Uterus (tissue), 4 donors: ENCODE measurements at places on chromosomes 7 and 10.

DNA sequence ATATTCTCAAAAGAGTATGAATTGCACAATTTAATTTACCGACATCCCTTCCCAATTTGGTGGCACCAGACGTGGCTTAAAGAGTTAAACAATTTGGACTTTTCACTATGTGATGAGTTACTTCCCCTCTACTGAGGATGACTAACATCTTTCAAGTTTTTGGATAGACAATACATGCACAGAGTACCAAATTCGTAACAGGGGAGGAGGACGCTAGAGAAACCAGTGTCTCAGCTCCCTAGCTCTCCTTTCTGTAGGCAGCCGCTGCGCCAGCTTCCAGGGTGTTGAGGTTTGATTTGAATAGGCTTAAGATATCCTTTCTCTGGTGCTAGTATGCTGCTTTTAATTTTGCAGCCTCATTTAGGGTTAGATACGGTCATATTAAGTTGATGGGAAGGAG is 69.2 kb downstream of the GNA12 start:
- DNase-seq = no peak

GRCh38 chr10:46543466-46544377 is 12.7 kb downstream of the GPRIN2 start:
- DNase-seq = peak; percentile 6

DNA sequence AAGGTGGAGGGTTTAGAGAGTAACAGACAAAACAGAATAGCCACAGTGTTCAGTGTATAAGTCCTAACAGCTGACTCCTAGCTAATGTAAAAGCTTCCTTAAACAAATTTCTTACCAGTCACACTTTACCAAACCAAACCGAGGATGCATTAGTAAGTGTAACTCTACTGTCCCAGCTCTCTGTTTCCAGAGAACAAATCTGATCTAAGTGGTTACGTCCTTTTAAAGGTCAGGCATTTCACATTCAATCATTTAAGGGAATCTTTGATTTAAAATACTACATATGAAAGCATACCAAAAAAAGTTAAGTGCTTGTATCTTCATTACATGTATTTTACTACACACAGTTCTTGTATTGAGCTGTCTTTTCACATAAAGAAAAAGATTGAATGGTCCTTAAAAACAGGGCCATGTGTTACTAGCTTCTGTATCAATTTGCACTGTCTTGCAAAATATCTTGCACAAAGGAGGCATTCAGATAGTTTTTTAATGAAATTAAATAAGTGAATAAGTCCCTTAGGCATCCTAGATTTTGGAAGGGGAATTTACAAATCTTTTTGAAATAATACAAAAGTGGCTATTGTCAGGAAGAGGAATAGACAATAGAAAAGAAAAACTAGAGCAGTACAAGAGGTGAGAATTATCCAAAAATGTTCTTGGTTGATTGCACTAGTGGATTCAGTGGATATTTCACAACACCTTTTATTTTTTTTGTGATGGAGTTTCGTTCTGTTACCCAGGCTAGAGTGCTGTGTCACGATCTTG is 58.4 kb upstream of the SPOCK2 start:
- no peak for DNase-seq

- DNase-seq = no peak
Measured at GRCh38 chr7:88761779-88762178, 2.3 kb downstream of the ZNF804B start.

DNA sequence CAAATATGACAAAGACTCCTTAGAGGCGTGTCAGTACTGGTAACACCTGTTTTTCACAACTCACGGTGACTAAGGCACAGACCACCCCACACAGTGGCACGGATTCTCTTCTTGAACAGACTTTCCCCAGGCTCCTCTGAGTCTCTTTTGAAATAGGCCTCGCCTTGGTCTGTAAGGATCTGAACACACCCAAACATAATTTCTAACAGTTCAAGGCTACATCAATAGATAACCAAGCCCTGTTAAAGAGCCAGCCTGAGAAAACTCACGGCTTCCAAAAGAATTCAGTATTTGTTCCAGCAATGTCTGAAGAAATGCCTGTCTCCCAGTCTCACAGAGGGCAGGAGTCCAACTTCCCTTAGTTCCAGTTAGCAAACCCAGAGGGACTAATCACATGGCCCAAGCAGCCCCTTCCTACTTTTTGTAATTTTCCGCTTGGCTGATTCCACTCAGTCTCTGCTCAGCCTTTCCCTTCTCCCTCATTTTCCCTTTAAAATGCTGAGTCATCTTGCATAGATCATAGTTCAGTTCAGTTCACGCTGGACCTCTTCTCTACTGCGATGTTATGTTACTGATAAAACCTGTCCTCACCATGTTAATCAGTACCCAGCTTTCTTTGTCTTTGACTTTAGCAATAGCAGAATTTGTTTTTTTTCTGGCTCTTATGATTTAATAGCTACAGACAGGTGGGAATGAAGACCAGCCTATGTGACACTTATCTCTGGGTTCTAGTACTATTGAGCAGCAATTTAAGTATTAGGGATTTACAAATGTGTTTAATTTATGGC is 22.6 kb upstream of the AKR1C3 start:
- DNase-seq = peak; percentile 69

GRCh38 chr7:142563470-142563869 is 185.8 kb upstream of the PRSS1 start:
- no peak for DNase-seq

- DNase-seq = no peak
Measured at GRCh38 chr10:49598986-49599385, 11.1 kb upstream of the SLC18A3 start.

GRCh38 chr10:68296843-68297663 is 34.8 kb upstream of the HNRNPH3 start:
- no peak for DNase-seq

- DNase-seq = no peak
Measured at GRCh38 chr10:19847321-19847720, 31.1 kb downstream of the PLXDC2 start.
